ENCODE measurements at places on chromosomes 13 and 19.

DNA sequence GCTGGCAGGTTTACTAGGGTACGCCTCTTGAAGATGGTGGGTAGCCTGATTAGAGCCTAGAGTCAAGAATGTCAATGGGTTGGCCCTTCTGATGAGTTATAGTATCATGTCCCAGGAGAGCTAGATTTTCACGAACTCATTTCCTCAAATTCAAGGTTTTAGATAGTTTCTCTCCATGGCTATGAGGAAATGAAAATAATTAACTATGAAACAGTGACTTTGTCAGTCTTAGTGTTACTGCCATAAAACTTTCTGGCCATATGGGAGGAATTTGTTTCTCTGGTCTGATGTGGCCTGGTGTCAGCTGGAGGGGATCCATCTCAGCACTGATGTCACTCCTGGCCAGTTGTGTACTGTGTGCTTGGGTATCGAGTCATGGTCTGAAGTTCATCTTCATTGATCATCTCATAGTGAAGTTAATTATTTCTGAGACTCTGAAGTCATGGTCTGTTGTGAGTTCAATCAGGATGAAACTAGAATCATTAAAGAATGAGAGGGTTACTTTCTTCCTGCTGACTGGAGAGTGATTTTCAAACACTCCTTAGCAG is 49.4 kb upstream of the TNFSF11 start:
- DNase-seq: no peak

DNA sequence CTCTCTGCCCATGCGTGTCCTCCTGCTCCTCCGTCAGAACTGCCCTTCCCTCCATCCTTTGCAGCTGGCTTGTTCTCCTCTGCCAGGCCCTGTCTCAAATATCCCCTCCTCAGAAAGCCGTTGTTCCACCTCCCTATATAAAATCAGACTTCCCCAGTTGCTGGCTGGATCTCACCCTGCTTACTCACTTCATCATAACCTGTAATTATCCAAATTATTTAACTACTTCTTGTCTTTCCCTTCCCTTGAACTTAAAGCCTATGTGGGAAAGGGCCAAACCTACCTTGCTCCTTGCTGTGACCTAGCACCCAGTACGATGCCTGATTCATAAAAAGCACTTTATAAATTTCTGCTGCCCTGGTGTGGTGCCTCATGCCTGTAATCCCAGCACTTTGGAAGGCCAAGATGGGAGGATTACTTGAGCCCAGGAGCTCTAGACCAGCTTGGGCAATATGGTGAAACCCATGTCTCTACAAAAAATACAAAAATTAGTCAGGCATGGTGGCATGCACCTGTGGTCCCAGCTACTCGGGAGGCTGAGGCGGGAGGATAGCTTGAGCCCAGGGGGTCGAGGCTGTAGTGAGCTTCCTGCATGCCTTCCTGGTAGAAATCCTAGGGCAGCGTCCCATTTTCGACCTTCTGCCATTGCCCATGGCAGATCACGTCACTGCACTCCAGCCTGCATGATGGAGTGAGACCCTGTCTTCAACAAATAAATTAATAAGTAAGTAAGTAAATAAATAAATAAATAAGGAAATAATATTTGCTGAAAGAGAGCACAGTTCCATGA is 39.5 kb upstream of the ZNF536 start:
- no peak for DNase-seq

DNA sequence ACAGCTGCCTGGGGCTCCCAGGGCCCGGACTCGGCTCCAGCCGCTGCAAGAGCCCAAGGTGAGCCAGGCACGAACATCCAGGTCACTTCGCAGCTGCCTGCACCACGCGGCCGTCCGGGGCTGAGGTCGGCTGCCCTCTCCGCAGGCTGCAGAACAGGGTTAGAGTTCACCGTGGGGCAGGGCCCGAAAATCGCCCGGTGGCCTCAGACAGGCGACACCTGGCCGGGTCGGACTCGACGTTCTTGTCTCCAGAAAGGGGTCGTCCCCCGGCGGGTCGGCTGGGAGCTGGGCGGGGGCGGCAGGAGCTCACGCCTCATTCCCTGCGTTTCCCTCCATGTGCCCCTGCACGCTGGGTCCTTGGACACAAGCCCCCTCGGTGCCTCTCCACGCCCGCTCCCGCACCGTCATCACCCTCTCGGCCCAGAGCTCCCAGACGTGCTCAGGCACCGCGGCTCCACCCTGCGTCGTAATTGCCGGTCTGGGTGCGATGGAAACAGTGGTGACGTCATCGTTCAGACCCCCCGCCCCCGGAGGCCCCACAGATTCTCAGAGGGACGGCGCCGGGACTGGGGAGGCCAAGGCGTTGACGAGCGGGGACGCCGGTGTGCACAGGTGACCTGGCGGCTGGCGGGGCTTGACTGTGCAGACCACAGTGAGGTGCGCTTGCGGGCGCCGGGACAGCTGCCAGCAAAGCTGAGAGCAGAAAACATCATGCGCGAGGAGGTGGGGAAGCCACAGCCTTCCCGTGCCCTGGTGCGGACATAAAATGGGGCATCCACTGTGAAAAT is 4.0 kb upstream of the GRIN3B start:
- DNase-seq: peak; percentile 37

DNA sequence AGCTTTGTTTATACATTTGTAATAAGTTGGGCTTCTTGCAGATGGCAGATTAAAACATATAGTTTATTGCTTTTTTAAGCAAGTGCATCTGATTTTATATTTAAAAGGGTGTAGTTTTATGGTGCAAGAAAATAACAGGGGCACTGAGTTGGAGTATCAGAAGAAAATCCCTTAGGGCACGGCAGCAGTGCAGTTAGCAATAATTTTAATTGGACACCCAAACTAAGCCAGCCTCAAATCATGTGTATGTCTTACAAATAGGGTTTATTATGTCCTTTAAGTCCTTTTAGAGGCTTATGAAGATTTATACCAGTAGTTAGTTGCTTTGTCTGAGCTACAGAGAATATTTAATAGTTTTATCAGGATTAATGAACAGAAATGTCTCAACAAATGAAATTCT is 57.5 kb downstream of the GPC6 start:
- no peak for DNase-seq

GRCh38 chr13:89923736-89924135 is 1423.8 kb upstream of the MIR17HG start:
- no peak for DNase-seq

- DNase-seq: no peak
These were observed 3.1 kb downstream of the ARHGEF18 start for GRCh38 chr19:7351861-7352260.

- DNase-seq: no peak
These were observed 38.6 kb upstream of the ITM2B start for GRCh38 chr13:48194379-48194754.

DNA sequence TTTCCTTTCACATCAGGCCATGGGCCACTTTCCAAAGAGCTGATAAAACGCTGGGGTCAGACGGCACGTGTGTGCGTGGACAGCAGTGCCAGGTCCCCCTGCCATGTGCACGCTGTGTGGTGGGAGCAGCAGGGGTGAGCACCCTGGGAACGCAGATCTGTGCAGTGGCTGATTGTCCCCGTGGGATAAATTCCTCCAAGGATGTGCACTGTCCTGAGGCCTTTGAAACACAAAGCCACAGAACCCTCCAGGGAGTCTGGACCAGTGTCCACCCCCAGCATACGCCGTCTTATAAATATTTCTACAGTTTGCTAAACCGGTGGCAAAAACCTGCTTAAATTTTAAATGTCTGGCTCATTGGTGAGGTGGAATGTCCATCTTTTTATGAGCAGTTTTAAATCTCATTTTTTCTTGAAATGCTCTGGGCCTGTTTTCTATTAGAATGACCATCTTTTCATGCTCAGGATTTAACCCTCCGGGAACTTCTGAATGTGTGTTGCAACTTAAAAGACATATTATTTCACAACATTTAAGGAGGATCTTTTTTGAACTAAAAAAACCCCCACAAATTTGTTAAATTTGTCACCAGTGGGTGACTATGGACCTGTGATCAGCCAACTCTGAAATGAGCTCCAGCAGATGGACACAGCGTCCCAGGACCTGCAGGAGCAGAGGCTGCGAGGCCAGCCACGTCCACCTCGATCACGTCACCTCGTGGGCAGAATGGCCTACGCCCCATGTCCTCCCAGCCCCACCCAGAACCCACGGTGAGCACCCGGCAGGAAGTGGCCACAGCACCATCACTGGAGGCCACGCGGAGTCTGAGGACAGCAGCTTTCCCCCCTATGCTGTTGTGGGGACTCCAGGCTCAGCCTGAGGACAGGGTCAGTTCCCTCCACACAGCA is 68.6 kb downstream of the RASA3 start:
- DNase-seq: no peak

DNA sequence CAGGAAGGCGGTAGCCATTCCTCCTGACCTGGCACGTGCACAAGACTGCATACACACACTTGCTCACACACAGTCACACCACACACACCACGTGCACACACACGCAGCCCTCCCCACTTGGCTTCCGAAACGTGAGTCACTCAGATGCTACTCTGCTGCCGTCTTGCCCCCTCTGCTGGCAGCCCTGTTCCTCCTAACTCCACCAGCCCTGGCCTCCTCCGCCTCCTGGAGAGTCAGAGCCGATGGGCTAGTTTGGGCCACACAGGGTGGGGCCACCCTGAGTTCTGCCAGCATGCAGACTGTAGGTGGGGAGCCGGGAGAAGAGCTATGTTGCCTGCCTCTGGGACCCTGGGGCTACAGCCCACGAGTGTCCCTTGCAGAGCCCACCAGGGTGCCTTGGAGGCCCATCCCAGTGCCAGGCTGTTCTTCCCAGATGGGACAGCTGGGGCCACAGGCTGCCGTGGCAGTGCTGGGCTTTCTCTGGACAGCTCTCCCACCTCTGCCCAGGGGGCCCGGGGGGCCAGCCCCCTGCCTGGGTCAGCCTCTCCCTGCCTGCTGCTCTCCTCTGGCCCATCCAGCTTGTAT is 12.1 kb downstream of the PIN1 start:
- no peak for DNase-seq

GRCh38 chr13:85631801-85632200 is 167.4 kb downstream of the SLITRK6 start:
- no peak for DNase-seq

- DNase-seq: no peak
These were observed 202.2 kb upstream of the STARD13 start for GRCh38 chr13:33487575-33488243.
